Stimulated activated CD8-positive, alpha-beta memory T cell treated with anti-CD3 and anti-CD28 coated beads, Interleukin-4, amount 100 ng/mL, for 1 hour (primary cell): ENCODE measurements at places on chromosomes 5 and 9.

DNA sequence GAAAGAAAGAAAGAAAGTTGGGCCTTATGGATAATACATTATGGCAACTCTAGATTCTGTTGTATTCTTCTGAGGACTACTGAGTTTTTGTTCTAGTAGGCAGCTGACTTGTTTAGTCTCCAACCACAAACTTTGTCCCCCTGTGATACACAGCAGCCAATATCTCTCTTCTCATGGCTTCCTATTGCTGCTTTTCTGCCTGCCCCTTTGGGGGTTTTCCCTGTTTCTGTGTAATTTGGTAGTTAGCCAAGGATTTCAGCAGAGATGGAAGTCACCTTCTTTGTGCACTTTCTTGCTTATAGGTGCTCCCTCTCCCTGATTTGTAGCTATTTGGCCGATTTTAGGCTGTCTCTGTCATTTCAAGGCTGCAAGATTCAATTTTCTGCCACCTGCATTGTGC lies 109.6 kb downstream of the FGF1 start:
- DNase-seq = no peak

DNA sequence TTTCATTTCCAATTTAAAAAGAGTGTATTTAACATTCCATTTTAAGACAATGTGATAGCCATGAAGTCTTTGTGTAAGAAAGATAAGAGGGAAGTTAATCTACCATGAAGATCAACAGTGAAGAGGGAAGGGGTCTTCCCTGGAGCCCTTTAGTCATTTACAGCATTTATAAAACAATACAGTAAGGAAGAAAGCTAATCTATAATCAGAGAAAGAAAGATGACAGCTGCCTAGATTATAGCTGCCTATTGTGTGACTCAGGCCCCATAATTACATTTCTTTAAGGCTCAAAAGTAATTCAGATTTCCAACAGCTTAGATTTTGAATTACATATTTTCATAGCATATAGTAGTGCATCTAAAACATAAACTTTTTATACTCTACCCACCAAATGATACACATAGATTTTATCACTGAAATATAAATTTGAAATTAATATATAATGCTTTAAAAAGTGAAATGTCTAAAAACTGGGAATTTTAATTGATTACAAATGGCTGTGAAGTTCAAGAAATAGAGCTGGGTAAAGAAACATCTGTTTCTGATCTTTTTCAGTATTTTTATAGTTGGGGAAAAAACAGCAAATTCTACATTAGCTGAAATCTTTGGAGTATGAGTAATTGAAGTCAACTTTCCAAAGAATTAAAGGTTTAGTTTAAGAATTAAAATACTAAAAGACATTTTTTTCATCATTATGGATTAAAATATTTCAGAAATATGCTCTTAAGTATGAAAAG lies 89.6 kb downstream of the RIC1 start:
- no peak for DNase-seq

DNA sequence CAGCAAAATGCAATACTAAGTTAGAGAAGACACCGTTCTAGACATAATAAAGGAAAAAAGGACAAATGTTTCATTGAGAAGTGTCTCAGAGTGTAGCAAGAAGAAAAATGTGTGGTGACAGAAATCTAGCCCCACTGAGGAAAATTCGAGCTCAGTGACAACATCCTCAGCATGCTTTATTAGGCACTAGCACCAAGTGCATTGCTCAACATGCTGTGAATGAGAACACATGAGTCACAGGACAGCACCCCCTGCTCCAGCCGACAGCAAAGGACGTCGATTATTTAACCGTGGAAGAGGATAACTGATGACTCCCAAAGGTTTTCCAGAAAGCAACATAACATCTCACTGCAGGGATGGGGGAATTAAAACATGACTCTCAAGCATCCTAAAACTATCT lies 182.7 kb downstream of the GNAQ start:
- DNase-seq = no peak

- no peak for DNase-seq
These were observed 552.3 kb downstream of the EFNA5 start for GRCh38 chr5:107118184-107119019.

DNA sequence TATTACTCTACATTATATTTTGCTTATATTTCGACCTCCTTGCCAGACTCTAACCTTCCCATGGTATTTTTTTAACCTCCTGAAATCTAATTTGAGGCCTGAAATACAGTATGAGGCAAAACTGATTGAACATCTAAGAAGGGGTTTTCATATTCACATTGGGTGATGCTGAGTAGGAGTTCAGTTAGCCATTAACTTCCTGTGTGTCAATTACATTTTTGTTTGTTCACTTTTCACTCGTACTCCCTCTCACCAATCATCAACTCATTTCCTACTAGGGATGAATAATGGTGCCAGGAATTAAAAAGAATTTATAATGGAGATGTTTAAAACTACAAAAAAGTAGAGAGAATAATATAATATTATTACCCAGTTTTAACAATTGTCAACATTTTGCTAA lies 27.6 kb upstream of the GLRA1 start:
- no peak for DNase-seq

GRCh38 chr9:121182989-121183388 lies 18.7 kb downstream of the RAB14 start:
- DNase-seq = no peak

DNA sequence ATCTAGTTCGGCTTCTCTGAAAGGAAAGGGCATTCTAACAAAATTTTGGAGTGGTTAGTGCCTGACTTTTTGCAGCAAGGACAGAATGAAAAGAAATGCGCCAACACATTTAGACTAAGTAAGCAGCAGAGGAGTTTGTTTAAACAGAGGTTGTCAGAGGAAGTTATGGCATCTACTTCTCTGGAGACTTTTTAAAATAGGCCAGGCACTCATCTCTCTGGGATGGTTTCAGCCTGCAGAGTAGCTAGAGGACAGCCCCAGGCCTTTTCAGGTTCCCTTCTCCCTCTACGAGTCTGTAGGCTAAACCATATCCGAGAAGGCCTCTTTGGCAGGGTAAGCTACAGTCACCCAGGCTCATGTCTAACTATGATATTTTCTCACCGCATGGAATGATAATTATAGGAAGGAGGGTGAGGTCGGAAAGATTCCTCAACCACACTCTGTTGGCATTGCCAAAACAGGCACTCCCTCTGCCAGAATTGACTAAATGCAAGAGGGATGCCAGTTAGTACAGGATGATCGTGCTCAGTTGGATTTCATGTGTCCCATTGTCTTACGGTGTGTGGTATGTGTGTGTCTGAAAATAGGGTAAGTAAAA lies 1.4 kb upstream of the CTXN3 start:
- DNase-seq = no peak
